Activated T-cell treated with anti-CD3 and anti-CD28 coated beads for 48 hours (primary cell): ENCODE measurements at places on chromosomes 7 and 10.

DNA sequence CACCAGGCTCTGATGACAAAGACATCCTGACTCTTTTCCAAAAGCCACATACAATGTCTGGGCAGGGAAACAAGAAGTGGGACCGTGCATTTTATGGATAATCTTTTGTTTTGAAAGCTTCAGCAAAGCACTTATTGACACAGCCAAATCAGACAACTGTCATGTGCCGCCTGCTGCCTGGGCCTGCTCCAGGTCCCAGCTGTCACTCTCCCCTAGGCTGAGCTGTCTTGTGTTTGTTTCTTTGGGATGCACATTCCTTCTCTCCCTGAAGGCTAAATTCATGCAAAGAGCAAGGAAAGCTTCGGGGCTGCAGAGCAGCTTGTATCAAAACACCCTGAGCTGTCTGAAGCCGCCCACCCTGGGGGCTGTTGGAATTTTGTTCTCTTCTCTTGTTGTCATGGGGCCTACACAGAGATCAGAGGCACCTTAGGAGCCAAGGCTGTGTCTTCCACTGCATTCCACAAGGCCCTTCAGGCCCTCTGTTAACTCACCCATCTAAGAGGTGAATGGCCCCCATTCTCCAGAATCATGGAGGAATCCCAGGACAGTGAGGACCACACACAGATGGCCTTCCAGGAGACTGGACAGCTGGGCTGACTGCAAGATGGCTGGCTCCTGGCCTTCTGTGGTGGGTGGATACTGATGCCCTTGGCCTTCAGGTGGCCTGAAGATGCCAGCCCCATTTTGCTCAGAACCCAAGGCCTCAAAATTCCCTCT lies 17.8 kb upstream of the SLC18A2 start:
- no peak for DNase-seq

DNA sequence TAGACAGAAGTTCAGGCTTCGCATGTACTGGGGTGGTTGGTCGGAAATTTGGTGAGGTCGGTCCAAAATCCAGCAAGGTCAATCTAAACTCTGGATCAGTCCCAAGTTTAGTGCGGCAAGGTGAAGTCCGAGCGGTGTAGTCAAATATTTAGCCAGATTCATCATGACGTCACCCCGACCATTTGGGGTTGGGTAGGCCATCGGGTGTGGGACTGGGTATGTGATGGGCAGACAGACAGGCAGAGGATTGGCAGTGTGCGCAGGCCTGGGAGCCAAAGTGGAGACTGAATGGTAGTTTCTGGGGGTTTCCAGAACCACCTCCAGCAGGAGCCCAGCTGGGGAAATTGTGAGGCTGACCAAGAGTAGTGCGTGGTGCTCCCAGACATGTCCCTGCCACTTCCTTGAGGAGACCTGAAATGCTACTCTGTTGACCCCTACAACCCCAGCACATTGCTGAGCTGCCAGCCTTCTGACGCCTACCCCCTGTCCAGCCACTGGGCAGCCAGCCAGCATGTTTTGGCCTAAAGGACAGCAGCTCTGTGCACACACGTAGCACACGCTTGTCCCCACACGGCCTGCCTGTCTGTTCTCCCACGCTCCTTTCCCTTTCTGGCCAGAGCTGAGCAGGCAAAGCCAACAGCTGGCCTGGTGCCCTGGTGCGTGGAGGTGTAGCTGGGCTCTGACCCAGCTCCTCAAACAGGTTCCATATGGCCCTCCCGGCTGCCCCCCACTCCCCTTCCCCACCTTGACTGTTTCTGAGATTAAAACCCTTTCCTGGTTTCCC lies 55.9 kb downstream of the FAM241B start:
- DNase-seq, result no peak

DNA sequence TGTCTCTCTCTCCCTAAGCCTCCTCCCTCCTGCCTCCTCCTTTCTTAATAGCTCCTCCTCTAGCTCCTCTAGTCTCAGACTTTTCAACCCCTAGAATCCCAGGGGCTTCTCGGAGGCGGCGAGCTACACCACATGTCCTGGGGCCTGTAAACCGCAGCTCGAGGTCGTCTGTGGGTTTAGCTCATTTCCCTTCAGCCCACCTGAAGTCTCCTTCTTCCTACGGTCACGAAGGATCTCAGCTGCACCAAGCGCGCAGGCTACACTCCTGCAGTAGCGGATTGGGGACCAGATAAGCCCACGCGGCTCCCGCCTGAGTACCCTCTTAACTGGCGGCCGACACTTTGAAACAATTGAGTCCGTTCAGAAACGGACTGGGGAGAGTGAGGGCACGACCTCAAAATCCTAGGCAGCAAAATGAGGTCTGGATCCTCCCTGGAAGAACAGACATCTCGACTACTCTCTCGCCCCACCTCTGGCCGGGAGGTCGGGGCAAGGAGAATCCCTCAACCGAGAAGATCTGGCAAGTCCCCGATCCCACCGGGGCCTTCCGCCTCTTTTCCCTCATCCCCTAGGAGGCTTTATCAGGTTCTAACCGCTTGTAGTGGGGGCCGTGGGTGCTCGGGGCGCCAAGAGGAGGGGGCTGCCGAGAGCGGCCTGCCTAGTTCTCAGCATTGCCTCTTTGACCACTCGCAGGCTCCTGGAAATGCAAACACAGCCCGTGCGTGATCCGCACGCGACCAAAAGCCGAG lies 1.3 kb upstream of the SORCS3 start:
- no peak for DNase-seq

DNA sequence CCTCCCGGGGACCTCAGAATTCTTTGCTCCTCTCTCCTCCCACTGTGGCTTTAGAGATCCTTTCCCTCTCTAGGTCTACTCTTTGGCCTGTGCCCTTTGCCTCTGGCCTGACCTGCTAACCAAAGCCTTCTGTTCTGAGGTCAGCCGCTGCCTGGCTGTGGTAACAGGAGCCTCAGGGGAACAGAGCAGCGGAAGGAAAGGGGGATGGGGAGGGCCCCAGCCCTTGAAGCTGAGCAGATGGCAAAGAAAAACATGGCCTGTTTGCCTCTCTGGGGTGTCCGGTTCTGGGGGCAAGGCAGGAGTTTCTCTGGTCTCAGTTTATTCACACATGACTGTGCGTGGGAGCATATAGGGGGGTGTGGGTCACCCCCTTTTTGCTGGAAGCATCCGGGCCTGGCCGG lies 28.2 kb downstream of the COL26A1 start:
- DNase-seq, result peak; percentile 7
